ENCODE measurements at places on chromosomes 3 and 15.

DNA sequence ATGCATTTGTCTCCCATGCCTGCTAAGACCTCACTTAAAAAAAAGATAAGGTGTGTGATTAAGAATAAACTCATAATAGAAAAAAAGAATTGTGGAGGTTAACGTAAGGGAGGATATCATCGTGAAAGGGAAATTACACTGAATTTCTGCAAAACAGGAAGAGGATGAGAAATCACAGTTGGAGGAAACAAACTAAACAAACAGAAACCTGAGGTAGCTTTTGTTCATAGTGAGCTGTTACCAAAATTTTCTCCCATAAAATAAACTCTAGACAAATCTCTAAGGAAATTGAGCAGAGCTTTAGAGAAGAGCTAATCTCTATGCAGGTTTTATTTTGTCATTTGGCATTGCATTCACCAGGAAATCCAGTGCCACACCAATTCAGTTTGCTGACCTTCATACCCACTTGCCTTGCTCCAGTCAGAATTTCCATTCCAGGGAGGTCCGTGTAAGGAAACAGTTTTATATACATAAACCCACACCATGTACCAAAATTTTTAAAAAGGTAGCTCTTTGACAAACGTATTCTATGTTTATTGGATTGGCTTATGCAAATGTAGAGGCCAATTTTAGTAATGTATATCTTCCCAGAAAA is 231.2 kb downstream of the MBNL1 start:
- DNase-seq = no peak

DNA sequence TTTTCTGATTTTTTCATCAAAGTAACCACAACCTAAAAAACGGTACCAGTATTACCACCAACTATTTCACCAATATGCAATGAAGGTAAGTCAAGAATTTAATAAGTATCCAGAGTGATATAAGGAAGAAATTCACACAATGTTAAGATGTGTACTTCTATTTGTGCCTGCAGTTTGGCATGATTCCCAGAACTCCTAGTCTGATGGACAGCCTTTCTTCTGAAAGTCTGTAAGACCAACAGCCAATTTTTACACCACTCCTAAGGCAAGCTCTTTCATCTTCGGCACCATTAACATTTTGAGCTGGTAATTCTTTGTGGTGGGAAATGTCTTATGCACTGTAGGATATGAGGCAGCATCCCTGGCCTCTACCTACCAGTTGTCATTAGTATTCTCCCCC is 108.3 kb downstream of the VPS13C start:
- no peak for DNase-seq

- DNase-seq = no peak
Measured at GRCh38 chr3:119681279-119681678, 4.1 kb upstream of the COX17 start.

GRCh38 chr3:48428572-48429316 is 1.1 kb downstream of the PLXNB1 start:
- DNase-seq = no peak

GRCh38 chr3:168620854-168621253 is 525.1 kb upstream of the GOLIM4 start:
- no peak for DNase-seq

DNA sequence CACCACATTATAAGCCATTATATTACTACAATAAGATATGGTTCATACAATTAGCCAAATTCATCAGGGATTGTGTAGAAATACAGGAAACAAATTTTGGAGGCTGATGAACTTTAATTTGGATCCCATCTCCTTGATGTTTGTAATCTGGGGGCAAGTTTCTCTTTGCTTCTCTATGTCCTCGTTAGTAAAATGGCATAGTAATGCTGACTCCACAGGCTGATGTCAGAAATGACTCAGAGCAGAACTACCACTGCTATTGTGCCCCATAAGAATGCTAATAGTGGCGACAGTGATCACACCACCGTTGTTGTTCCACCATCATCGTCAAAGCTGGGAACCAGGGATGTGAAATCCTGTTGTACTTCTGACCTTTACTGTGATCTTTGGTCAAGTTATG is 722.3 kb upstream of the LMCD1 start:
- DNase-seq = no peak

- DNase-seq = no peak
Measured at GRCh38 chr3:32832193-32832592, 14.4 kb downstream of the TRIM71 start.

GRCh38 chr15:87662575-87662974 is 594.0 kb downstream of the NTRK3 start:
- DNase-seq = no peak

- no peak for DNase-seq
Measured at GRCh38 chr3:117130222-117130621, 420.6 kb downstream of the TUSC7 start.

DNA sequence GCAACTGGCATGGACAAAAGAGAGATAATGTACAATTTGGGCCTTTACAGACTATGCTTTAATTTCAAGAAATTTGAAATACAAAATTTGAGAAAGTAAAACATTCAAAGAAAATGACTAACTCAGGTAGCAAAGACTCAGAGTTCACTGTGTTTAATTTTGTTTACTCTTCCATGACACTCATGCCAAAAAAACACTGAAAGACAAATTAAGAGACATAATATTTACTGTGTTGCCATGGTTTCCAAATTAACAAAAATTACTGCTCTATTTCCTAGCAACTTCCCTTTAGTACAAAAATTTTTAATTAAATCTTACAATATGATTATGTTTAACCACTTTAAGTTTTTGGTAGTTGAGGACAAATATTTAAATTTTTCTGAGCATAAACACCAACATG is 29.6 kb downstream of the LRRFIP2 start:
- DNase-seq = no peak
